ENCODE measurements at places on chromosomes 16 and 17. TPM values are rescaled to one million over a fixed set of nuclear protein-coding genes. Genes with fewer than 3 reads are reported as not detected.

GRCh38 chr16:73150786-73151185, 102.9 kb upstream of the ZFHX3 start:
- no peak overlapping the region for H3K27ac ChIP-seq
- no peak overlapping the region for H3K4me3 ChIP-seq
- H3K36me3 ChIP-seq: no peaks in the 10 kb centered on the region
- DNase-seq: no peak

GRCh38 chr16:81616321-81617020, 162.6 kb upstream of the PLCG2 start:
- peaks cover 64% of the 10 kb centered on the region for H3K4me1 ChIP-seq
- H3K4me3 ChIP-seq: no peak overlapping the region
- no peaks in the 10 kb centered on the region for H3K27me3 ChIP-seq
- DNase-seq: no peak
- H3K27ac ChIP-seq: no peak overlapping the region

GRCh38 chr17:29433541-29433940, 43.4 kb downstream of the TAOK1 start:
- DNase-seq: no peak
- H3K27ac ChIP-seq: no peak overlapping the region
- no peaks in the 10 kb centered on the region for H3K27me3 ChIP-seq
- H3K4me1 ChIP-seq: peaks cover 3% of the 10 kb centered on the region
- no peaks in the 10 kb centered on the region for H3K36me3 ChIP-seq
- H3K4me3 ChIP-seq: no peak overlapping the region

DNA sequence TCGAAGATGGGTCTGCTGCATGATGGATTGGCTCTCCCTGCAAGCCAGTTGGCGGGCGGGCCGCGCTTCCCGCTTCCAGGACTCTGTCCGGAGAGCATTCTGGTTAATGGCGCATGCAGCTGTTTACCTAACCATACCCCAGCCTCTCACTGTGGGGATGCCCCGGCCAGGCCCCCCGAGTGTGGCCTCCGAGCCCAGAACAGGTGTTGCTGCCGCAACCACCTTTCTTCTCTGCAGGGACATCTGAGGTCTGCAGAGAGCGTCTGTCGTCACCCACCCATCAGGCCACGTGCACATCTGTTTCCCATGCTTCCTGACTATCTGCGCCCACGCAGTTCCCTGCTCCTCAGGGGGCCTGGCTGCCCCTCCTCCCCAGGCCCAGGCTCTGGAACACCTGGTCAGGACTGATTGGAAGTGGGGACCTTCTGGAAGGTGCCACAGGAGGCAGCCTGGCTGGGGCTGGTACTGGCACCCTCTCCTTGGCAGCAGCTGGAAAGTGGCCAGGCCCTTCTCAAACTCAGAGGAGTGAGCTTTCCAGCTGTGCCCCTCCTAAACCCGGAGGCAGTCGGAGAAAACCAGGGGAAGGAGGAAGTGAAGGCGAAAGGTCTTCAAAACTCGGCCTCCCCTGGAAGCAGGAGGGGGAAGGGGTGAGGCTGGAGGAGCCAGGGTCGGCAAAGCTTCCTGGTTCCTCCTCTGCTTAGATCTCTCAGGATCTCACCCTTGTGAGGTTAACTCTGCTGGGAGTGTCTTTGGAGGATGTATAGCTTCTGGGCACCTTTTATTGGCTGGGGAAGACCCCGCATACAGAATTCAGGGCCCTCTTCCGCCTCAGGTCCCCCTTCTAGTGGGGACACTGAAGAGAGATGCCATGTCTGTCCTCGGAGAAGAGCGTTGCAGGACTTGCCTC, 64.5 kb upstream of the CIBAR2 start:
- no peak overlapping the region for H3K4me3 ChIP-seq
- peaks cover 4% of the 10 kb centered on the region for H3K36me3 ChIP-seq
- peaks cover 6% of the 10 kb centered on the region for H3K27me3 ChIP-seq
- H3K4me1 ChIP-seq: peaks cover 70% of the 10 kb centered on the region

GRCh38 chr17:55038291-55038690, 69.7 kb downstream of the STXBP4 start:
- H3K36me3 ChIP-seq: no peaks in the 10 kb centered on the region
- H3K4me1 ChIP-seq: peaks cover 3% of the 10 kb centered on the region
- no peak overlapping the region for H3K27ac ChIP-seq
- DNase-seq: no peak
- no peaks in the 10 kb centered on the region for H3K27me3 ChIP-seq

- no peaks in the 10 kb centered on the region for H3K27me3 ChIP-seq
- no peaks in the 10 kb centered on the region for H3K36me3 ChIP-seq
- H3K27ac ChIP-seq: no peak overlapping the region
Observed at GRCh38 chr17:73492821-73493814, 151.1 kb downstream of the SDK2 start.

GRCh38 chr17:60887614-60888028, 210.0 kb downstream of the BCAS3 start:
- no peak for DNase-seq
- H3K4me1 ChIP-seq: no peaks in the 10 kb centered on the region
- H3K36me3 ChIP-seq: no peaks in the 10 kb centered on the region
- no peak overlapping the region for H3K27ac ChIP-seq

GRCh38 chr17:81052199-81052997, 17.4 kb downstream of the BAIAP2 start:
- peaks cover 49% of the 10 kb centered on the region for H3K36me3 ChIP-seq
- no peak overlapping the region for H3K27ac ChIP-seq
- no peak for DNase-seq
- H3K4me1 ChIP-seq: peaks cover 73% of the 10 kb centered on the region
- no peak overlapping the region for H3K4me3 ChIP-seq

GRCh38 chr17:35084987-35085386, 21.5 kb upstream of the RFFL start:
- no peaks in the 10 kb centered on the region for H3K36me3 ChIP-seq
- no peak overlapping the region for H3K4me3 ChIP-seq
- no peaks in the 10 kb centered on the region for H3K27me3 ChIP-seq
- no peak overlapping the region for H3K27ac ChIP-seq
- no peak for DNase-seq

DNA sequence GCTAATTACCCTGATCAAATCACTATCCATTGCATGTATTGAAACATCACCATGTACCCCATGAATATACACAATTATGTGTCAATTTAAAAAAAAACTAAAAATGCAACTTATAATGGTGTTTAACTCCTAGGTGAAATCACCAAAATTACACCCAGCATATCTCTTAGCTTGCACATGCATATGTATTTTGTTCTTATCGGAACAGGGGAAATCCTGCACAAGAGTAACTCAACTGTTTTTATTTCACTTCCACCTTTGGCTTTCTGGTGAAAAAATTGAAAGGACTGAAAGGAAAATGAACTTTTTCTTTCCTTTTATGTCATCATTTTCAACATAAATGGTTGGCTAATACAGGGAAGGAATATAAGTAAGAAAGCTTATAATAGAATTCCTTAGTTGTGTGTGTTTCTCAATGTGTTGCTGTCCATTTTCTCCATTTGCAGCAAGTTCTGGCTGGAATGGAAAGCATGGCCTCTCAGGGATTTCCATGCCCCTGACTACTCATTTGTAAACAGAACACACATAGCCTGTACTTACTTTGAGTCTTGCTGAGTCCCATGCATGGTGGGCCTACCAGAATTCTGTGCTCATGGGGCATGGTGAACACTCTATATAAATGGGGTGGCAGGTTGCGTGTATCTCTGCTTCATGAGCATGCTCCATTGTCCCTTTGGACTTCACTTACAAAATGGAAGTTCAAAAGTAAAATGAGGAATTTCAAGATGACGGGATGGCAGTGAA, 462.0 kb downstream of the HS3ST3B1 start:
- H3K36me3 ChIP-seq: no peaks in the 10 kb centered on the region
- H3K4me1 ChIP-seq: no peaks in the 10 kb centered on the region
- no peak overlapping the region for H3K27ac ChIP-seq
- no peaks in the 10 kb centered on the region for H3K27me3 ChIP-seq

GRCh38 chr17:34379868-34380267, 16.8 kb upstream of the CCL1 start:
- H3K4me1 ChIP-seq: peaks cover 4% of the 10 kb centered on the region
- DNase-seq: no peak
- H3K36me3 ChIP-seq: no peaks in the 10 kb centered on the region
- no peak overlapping the region for H3K27ac ChIP-seq
- no peak overlapping the region for H3K4me3 ChIP-seq
- H3K27me3 ChIP-seq: no peaks in the 10 kb centered on the region

- no peak overlapping the region for H3K27ac ChIP-seq
- H3K4me1 ChIP-seq: no peaks in the 10 kb centered on the region
- no peak overlapping the region for H3K4me3 ChIP-seq
- no peaks in the 10 kb centered on the region for H3K36me3 ChIP-seq
- H3K27me3 ChIP-seq: no peaks in the 10 kb centered on the region
Observed at GRCh38 chr17:60127068-60128064, 22.4 kb upstream of the CA4 start.

DNA sequence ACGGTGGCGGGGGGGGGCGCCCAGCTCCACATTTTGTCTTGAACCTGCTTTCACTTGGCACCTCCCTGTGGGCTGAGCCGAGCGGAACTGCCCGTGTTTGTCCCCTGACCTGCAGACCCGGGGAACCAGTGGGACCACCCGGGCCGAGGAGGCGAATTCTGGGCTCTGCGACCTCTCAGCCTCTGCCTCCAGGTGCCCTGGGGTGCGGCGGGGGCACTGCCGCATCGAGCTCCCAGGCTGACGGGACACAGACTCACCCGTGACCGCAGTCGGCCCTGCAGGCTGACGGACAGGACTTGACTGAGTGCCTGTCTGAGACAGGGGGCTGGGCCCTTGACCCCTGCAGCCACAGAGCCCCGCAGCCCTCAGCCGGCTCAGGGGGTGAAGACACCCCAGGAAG, 11.1 kb upstream of the C1QTNF8 start:
- peaks cover 10% of the 10 kb centered on the region for H3K36me3 ChIP-seq
- DNase-seq: no peak
- H3K27ac ChIP-seq: no peak overlapping the region
- H3K4me3 ChIP-seq: no peak overlapping the region
- peaks cover 19% of the 10 kb centered on the region for H3K27me3 ChIP-seq

GRCh38 chr17:72139212-72139611, 18.4 kb downstream of the SOX9 start:
- no peaks in the 10 kb centered on the region for H3K4me1 ChIP-seq
- no peaks in the 10 kb centered on the region for H3K36me3 ChIP-seq
- DNase-seq: no peak

Gene HIC1
- 8.6 TPM for polyA plus RNA-seq

Gene NPB
- polyA plus RNA-seq: 3.8 TPM

Gene PMP22
- polyA plus RNA-seq: 83.0 TPM

Gene OMG
- polyA plus RNA-seq: 74.4 TPM
